ENCODE measurements at places on chromosomes 4 and X. TPM values are rescaled to one million over a fixed set of nuclear protein-coding genes. Genes with fewer than 3 reads are reported as not detected.

DNA sequence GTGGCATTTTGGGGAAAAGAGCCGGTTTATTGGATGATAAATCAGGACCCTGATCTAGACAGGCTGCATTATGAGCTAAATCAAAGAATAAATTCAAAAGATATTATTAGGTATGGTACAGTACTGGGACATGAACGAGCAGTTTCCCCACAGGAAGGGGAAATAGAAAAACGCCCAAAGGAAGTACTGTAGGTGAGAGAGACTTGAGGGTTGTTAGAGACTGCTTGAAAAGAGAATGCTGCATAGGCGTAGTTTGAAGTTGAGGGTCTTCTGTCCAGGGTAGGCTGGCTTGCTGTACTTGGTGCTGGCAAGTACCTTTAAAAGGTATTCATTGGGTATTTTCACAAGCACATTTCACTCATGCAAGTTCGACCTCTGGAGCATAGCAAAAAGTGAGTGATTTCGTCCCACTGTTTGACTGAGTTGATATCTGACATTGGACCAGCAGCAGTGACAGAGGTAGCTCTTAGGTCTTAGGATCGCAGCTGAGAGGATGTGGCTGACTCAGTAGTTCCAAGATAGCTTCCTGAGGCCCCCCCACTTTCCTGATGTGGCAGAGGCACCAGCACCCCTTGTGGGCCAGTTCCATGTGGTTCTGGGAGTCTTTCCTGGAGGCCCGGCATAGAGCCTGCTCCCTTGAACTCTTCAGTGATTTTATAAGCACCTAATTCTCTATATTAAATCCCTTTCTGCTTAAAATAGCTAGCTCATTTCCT is 64.3 kb downstream of the TMEM131L start:
- DNase-seq = no peak

DNA sequence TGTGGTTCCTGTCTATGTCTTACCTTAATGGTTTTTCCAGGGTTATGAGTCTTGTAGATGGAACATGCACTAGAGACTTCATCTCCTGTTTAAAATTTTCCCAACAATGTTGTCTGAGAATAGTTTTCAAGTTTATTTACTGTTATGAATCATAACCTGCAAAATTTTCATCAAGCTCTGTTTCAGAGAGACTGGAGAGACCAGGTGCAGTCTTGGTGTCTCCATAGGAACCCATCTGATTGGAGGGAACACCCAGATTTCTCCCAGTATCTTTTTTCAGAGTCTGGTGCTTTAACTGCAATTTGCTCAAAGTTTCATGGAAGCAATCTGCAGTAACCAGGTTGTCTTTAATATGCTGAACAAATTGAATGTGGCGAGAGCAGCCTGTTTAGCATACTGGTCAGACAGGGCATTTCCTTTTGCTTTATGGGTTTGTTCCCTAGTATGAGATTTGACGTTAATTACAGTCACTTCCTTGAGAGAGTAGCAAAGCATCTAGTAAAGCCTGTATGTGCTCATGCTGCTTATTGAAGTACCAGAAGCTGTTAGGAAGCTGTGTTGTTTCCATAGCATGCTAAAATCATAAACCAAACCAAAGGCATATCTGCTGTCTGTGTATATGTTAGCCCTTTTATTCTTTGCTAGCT is 18.8 kb upstream of the VSIG1 start:
- no peak for DNase-seq

The FABP2 gene
- not detected for total RNA-seq

The H2AZ1 gene
- 139 TPM for total RNA-seq

The HSFX2 gene
- total RNA-seq = not detected

The SHROOM4 gene
- total RNA-seq = 21.8 TPM

The TEX13D gene
- not detected for total RNA-seq

The SPANXC gene
- total RNA-seq = not detected

The FRMD7 gene
- not detected for total RNA-seq

The MGAT4D gene
- not detected for total RNA-seq

Measured in omental fat pad (tissue), 4 donors.